ENCODE measurements at places on chromosomes 7 and 10. TPM values are rescaled to one million over a fixed set of nuclear protein-coding genes. Genes with fewer than 3 reads are reported as not detected.

Gene EN2
- total RNA-seq, result not detected

DNA sequence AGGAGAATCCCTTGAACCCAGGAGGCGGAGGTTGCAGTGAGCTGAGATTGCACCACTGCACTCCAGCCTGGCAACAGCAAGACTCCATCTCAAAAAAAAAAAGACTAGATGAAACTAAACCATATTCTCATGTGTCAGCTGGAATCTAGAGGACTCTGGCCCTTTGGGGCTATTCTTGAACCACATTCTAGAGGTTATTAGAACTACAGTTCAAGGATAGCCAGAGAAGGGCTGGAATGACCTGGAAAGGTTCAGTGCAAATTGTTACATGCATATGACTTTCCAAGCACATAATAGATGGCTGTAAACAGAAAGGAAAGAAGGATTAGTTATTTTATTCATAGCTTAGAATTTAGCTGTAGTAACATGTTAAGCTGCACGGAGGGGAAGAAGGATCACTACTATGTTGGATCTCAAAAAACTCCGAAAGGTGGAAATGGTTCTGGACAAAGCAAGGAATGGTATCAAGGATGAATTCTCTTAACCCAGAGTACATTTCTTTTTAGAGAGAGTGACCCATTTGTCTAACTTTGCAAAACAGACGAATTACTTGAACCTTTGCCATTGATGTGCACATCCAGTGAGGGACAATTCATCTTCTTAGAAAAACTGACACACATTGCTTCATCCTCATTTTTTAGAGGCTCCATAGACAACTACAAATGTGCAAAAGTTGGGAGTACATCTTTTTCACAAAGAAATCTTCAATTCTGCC lies 124.0 kb upstream of the SAMD8 start:
- DNase-seq, result no peak

Gene SORCS1
- under 0.01 TPM for total RNA-seq

DNA sequence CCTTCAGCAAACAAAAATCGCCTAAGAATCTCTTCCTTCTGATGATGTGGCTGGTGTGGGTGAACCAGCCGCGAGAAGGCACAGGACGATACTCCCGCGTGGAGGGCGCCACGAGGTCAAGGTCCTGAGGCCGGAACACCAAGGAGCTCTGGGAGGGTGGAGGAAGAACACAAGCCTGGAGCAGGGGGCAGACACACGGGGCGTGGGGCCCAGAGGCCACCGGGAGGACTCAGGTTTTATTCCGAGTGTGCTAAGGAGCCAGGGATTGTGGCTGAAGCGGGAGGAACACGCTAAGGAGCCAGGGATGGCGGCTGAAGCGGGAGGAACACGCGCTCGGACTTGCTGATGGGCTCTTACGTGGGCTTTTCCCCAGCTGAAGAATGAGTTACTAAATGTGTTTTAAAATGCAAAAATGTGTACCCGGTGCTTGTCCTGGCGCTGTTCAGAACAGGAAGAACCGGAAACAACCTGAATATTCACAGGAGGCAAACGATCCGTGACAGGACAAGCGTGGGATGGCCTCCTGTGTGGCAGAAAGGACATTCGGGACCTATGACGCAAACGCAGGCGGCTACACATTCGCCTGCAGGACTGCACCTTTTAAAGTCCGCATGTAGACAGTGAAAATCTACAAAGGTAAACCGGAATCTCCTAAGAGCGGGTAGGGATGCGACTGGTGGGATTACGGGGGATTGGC lies 64.0 kb downstream of the MAD1L1 start:
- no peak for DNase-seq

- no peak for DNase-seq
Observed at GRCh38 chr7:46152696-46153095, 231.6 kb upstream of the IGFBP3 start.

DNA sequence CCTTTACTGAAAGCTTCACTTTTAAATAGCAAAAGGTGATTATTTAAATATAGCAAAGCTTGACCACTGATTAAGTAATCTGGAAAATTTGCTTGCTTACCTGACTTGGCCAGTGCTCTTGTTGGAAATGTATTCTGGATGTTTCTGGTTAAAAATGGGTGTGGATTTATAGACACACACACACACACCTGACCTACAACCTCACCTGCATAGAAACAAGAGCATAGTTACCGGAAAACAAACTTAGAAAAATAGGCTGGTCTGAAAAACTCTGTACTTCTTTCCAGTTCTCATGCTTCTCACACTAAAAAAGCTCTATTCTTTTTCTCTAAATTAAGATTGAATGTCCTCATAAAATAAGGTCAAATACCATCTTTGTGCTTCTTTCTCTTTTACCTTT lies at the start of gene AGR3:
Gene AGR3, minus strand, starts transcription at position 140 of the 400 bp plus-strand sequence. CDS start 3,365 bp downstream, outside the sequence.
- DNase-seq, result no peak

Gene NEURL1
- total RNA-seq, result not detected

GRCh38 chr10:122018491-122018890 lies 29.5 kb downstream of the TACC2 start:
- no peak for DNase-seq

GRCh38 chr7:6576024-6576866 lies 1.0 kb upstream of the ZDHHC4 start:
- peak; percentile 74 for DNase-seq

Gene RHOBTB1
- total RNA-seq, result 12.4 TPM

GRCh38 chr10:46079831-46080585 lies 33.9 kb upstream of the MSMB start:
- DNase-seq, result no peak

GRCh38 chr7:135253851-135254771 lies 20.5 kb downstream of the STRA8 start:
- peak; percentile 90 for DNase-seq

DNA sequence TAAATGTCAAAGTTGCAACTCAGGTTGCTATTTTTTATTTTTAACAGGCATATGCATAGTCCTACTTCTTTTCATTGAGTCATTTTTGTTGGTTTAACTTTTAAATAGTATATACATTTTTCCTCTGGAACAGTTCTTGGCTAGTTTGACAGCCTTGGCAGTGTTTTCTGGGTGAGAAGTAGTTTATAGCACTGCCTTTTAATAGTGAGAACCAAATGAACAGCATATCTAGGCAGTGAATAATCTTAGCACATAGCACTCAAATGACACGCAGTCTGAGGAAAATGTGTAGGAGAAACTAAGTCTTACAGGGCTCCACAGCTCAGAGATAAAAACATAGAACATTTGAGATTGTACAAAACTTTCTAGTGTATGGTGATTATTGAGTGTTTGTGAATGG lies 265.5 kb upstream of the POT1 start:
- DNase-seq, result no peak

Gene STOX1
- total RNA-seq, result 0.96 TPM

- DNase-seq, result no peak
Observed at GRCh38 chr10:29227201-29227600, 61.7 kb upstream of the LYZL1 start.

- no peak for DNase-seq
Observed at GRCh38 chr7:148261996-148262688, 328.4 kb upstream of the C7orf33 start.

DNA sequence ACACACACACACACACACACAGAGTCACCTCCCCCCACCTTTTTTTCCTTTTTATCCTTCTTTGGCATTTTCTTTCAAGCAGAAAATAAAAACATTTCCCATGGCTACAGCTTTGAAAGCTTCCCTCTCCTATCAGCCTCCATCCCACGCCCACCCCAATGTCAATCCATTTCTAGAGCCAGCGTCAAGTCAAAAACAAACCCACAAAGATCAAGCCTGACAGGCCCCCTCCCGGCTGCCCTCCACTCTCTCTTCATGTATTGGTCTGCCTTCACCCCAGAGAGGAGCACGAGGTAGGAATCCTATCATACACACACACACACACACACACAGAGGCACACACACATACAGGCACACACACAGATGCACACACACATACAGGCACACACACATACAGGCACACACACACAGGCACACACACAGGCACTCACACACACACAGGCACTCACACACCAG lies 8.0 kb upstream of the TNRC18 start:
- DNase-seq, result no peak

DNA sequence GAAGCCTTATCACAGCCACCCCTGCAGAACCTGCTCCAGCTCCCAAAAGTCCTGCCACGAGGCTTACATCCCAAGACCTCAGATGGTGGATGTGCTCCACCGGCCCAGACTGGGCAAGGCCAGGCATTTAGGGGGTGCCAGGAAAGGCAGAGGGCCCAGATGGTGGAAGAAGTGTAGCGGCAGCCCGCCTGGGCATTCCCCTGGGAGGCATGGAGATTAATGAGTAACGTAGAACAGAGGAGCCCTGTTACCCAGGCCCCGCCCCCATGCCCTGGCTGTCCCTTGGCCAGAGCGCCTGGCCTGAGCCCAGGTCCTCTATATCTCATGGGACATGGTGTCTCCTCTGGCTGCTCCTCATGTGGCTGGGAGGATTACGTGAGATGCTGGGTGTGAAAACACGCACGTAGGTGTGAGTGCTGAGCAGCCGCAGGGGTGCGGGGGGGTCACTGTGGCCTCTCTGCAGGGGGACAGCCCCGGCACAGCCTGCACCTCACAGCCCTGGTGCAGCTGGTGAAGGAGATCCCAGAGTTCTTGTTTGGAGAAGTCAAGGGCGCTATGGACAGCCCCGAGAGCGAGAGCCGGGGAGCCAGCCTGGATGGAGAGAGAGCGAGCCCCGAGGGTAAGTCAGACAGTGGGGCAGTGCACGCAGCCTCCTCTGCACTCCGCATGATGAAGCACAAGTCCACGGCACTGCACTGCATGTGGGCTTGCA lies 52.9 kb downstream of the ZNF467 start:
- peak; percentile 56 for DNase-seq

Gene CPN1
- not detected for total RNA-seq

GRCh38 chr7:140168816-140169215 lies 8.0 kb downstream of the KDM7A start:
- DNase-seq, result no peak

GRCh38 chr7:108568801-108569380 lies 615 bp downstream of the THAP5 start:
- DNase-seq, result no peak

- DNase-seq, result no peak
Observed at GRCh38 chr7:30312178-30312577, 27.8 kb downstream of the ZNRF2 start.

Gene TRIM73
- under 0.01 TPM for total RNA-seq

Gene PRPS1L1
- total RNA-seq, result not detected

Gene NPM3
- 69.6 TPM for total RNA-seq

Gene HOXA9
- total RNA-seq, result not detected

DNA sequence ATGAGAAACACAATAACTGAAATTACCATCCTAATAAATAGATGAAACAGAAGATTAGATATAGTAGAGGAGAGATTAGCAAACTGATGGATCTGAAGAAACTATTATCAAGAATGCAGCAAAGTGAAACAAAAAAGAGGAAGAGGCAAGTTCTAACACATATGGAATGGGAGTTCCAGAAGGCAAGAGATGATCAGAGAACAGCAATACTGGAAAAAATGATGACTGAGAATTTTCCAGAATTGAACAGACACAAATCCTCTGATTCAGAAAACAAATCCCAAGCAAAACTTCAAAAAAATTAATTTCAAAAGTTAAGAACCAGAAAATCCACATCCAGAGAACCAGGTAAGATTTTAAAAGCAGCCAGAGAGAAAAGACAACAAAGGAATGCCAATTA lies 20.2 kb upstream of the CYREN start:
- DNase-seq, result no peak

- no peak for DNase-seq
Observed at GRCh38 chr10:36720895-36721294, 404.5 kb upstream of the ANKRD30A start.

Gene CYP26C1
- not detected for total RNA-seq

DNA sequence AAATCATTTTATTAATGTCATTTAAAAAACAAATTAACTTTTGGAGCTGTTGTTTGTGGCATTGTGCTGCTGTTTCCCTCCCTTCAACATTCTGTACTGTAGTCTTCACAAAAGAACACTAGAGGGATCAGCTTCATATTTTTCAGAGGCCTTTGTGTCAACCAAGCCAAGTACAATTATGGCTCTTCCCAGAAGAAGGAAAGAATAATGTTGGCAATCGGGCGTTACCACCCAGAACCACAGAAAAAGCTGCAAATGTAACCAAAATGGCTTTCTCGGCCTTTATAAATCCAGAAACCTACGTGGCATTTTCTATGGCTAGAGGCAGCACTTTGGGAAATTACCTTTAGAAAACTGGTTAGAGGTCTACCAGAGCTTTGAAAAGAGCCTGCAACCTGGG lies 98.8 kb upstream of the COL1A2 start:
- peak; percentile 87 for DNase-seq

DNA sequence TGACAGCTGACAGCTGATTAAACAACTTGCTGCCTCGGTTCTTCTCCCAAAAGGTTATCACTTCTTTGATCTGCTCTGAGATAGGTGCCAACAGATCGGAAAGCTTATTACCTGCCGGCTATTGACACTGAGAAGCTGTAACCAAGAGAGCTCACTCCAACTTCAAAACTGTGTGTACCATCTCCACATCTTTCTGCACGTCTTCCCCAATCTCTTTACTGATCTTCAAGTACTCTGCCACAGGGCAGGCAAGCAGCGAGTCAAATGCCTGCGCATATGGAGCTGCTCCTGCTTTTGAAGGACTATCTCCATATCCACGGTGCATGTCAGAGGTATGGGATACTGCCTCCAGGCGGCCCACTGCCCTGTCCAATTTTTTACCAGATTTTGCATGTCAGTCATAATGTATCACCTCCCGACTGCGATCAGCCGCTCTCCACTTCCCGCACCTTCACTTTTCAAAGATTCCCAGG lies 352 bp upstream of the ZNF485 start:
- no peak for DNase-seq

Gene SCD
- 68.3 TPM for total RNA-seq

Gene CDHR3
- total RNA-seq, result 1.3 TPM

- DNase-seq, result no peak
Observed at GRCh38 chr10:129832573-129833467, 131.3 kb downstream of the EBF3 start.

DNA sequence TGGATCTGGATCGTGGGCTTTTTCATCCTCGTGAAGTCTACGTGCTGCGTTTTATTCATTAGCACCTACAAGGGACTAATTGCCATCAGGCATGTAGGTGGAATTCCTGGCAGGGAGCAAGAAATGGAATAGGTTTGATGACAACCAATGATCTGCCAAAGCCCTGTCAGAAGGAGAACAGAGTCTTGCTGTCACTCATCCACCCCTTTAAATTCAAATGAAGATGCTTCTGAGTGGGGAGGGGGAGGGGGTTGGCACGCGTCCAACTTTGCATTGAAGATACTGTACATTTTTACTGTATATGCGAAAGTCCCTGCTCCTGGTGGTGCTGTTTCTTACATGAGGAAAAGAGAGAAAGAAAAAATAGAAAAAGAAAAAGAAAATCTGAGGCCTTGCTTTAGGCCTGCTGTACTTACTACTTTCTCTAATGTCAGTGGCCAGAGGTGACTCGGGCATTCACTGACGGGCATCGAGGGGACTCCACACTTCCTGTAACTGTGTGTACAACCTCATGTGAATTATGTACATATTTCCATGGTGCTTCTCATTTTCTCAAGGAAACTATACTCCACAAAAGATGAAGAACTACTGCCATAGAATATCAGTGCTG lies 569.1 kb downstream of the INHBA start:
- no peak for DNase-seq

GRCh38 chr7:135359615-135360014 lies 126.0 kb downstream of the STRA8 start:
- DNase-seq, result no peak
